ENCODE measurements at places on chromosomes 6 and 20.

- no peak for DNase-seq
Measured at GRCh38 chr6:12909833-12910232, 193.3 kb downstream of the PHACTR1 start.

DNA sequence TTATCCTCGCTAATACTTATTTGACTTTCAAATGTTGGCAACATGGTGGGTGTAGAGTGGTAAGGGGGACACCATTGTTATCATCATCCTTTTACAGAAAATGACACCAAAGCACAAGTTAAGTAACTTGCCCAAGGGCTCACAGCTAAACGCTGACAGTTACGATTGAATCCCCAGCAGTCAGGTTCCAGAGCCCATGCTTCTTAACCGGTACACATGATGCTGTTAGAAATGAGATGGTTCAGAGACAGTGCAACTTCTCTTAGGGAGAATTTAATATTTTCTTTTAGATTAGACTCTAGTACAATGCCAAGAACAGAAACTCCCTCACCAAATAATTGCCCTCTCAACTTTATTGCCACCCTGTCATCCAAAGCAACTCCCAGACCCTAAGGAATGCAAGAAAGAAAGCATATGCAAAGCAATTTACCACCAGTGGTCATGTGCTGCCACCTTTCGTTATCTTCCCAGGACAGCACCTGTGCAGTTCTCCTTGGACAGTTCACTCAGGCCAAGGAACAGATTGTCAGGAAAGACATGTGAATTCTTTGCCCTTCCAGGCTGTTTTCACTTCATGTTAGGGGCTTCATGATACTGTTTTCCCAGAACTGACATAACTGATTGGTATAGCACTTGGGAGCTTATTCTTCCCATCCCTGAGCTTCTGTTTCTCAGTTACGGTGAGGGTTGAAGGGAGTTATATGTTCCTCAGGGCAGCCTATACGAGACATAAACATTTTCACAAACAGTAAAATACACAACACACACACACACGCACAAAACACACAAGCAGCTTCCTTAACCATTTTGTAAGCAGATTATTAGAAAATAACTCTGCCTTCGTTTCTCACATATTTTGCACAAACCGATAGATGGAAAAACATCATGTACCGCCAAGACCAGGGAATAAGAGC, 5.1 kb downstream of the HLA-DMA start:
- DNase-seq, result no peak

DNA sequence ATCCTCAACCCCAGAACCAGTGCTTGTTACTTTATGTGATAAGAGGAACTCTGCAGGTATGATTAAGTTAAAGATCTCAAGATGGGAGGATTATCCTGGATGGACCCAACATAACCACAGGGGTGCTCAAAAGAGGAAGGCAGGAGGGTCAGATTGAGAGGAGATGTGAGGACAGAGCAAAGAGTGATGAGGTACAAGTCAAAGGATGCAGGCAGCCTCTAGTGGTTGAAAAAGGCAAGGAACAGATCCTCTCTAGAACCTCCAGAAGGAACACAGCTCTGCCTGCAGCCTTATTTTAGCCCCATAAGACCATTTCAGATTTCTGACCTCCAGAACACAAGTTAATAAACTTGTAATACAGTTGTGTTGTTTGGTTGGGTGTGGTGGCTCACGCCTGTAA, 41.2 kb downstream of the PDSS2 start:
- DNase-seq, result no peak

GRCh38 chr20:16393836-16394235, 179.4 kb downstream of the KIF16B start:
- DNase-seq, result no peak

DNA sequence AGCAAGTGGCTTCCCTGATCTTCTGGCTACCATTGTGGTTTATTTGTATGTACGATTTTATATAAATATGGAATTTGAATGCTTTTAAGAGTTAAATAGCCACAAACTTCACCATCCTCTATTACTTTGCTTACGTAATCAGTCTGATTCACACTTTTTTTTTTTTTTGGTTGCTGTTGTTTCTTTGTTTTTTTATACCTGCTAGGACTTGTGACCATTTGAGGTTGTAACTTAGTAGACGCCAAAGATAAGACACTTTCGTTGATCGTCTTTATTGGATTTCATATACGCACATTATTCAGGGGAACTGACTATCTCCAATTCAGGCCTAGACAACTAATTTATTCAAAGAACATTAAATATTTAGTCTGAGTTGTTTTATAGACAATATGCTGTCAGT, 559.0 kb downstream of the CBLN4 start:
- no peak for DNase-seq

GRCh38 chr20:38649275-38649891, 47.8 kb downstream of the ARHGAP40 start:
- no peak for DNase-seq

DNA sequence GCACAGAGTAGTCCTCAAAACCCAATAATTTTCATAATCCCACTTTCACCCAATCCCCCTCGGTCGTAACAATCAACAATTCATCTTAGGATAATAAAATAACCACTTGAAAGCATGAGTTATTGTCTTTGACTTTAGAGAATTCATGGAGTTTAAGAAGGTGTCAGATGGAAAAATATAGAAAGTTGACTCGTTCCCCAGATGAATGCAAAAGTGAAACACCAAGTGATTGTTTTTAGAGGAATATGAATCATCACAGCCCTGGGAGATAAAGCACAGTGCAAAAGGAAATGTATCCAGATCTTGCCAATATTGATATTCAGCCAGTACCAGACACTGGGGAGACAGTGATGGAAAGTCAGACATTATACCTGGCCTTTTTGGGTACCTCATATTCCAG, 860.5 kb downstream of the DHX35 start:
- no peak for DNase-seq

DNA sequence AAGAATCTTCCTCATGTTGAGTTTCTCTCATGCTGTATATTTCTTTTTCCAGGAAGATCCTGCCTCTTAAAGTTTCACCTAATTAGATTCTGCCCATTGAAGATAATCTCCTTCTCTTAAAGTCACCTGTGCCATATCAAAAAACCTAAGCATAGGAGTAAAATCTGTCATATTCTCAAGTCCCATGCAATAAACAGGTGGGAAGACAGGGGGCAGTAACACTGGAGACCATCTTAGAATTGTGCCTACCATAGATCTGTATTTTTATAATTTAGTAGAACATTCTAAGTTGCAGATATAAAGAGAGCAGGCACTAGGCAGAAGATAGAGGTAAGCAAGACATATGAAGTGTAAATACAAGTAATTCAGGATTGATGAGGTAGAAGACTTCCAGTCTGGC, 763.5 kb upstream of the MANEA start:
- no peak for DNase-seq

DNA sequence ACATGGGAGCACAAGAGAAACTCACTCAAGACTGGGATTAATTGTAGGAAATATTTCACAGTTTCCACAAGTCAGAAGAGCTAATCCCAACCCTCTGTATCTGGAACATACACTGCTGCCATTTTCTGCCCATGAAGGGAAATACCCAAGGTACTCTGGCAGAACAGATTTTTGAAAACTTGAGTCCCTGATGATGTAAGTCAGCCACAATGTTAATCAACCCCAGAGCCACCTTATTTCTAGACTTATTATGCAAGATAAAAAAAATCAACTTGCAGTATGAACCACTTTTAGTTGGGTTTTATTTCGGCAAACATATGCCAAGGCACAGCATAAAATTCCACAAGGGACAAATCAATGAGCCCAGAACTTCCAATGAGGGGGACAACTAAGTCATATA, 141.5 kb downstream of the LY86 start:
- no peak for DNase-seq

GRCh38 chr20:51368461-51369211, 173.9 kb downstream of the NFATC2 start:
- no peak for DNase-seq

DNA sequence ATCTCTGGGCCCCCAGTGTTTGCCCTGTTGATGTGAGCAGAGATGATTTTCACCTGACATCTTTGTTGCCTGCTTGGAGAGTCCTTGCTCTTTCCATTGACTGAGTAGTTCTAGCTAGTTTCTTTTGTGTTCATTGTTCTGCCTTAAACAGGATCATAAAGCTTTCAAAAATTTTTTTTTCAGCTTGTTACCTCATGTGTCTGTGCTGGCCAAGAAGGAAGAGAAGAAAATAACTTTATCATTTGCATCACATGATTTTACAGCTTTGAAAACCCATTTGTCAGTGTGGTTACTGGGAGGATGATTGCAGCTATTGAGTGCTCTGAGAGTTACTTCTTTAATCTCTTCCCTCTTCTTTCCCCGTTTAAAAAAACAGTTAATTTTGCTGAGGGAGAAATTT, 16.0 kb downstream of the FOXO3 start:
- no peak for DNase-seq

DNA sequence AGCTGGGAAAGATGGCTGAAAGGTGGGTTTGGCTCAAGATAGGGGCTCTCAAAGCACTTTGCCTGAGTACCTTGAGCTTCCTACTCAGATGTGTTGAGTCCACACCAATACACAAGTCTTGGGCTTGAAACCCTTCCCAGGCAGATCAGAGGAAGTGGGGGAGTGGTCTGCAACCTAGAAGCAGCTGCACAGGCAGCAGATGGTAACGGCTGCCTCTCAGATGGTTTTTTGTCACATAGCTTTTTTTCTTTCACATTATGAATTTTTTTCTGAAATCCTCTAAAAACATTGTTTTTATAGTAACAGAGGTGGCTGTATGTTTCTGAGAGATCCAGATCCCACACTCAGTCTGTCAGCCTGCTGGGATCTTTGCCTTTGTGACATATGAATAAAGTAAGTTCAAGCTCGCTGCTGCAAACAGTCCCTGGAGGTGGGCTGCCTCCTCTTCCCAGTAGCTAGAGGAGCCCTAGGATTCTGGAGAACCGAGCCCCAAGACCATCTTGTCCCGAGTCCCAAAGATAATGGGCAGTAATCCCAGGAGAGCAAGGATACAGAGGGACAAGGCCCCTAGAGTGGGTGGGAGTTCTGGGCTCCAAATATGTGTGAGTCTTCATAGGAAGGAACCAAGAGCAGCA, 97.1 kb upstream of the TOP1 start:
- no peak for DNase-seq

GRCh38 chr6:36126553-36127458, 3.5 kb upstream of the MAPK13 start:
- no peak for DNase-seq

- no peak for DNase-seq
Measured at GRCh38 chr20:3195590-3196237, 8.8 kb downstream of the DDRGK1 start.

DNA sequence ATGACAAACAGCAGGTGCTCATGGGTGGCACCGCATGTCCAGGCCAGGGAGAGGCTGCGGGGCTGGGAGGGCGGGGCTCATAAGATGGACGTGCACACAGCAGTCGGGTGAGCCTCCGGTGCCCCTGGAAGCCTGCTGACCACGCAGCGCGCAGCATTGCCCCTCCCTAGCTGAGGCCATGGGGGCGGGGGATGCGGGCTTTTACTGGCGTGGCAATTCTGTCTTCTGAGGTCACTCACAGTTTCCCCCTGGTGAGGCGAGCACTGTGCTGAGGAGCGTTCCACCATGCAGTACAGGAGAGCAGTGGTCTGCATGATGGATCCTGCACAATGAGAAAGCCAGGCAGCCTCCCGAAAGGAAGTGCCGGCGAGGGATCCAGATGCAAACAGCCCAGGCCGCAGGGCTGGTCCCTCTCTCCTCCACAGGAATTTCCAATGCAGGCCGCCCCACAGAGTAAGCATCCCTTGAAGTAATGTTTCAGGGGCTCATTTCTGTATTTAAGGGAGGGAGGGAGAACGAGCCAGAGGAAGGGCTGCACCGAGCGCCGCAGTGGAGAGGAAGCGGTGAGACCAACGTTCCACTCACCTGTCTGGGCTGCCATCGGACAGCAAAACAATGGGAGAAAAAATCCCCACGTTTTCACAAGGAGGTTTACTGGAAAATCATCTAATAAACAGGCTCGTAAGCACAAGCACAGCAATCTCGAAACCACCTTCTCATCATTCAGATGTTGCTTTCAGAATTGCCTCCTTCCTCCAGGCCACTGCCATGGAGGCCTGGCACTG, 56.0 kb downstream of the IRF4 start:
- no peak for DNase-seq

DNA sequence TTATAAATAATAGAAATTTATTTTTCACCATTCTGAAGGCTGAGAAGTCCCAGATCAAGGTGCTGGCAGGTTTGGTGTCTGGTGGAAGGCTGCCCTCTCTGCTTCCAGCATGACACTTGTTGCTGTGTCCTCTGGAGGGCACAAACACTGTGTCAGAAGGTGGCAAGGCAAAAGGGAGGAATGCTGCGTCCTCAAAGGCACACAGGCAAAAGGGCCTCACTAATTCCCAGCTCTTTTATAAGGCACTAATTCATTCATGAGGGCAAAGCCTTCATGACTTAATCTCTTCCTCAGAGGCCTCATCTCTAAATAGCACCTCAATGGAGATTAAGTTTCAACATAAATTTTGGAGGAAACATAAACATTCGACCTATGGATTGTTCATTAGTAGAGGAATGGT, 209.5 kb upstream of the SMLR1 start:
- DNase-seq, result no peak

DNA sequence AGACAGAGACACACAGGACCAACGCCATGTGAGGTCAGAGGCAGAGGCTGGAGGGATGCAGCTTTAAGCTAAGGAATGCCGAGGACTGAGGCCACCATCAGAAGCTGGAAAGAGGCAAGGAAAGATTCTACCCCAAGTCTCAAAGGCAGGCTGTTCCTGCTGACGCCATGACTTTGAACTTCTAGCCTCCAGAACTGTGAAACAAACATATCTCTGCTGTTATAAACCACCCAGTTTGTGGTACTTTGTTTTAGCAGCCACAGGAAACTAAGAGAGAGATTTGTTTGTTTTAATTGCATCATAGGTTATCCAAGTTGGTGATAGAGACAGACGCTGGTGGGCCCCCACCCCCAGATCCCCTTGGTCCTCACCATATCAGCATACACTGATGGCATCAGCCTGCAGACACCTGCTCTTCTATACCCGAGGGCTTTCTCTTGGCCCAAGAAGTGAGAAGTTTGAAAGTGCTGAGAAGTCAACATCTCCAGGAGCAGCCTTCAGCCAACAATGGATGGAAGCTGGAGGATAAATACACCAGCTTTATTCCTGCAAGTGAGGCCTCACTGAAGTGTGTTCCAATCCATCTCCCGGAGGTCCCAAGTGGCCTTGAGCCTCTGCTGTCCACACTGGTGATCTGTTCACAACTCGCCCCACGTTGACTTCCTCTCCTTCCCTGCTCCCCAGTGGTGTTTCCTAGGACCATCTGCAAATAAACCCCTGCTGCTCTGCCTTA, 154.7 kb downstream of the BTBD3 start:
- no peak for DNase-seq

- DNase-seq, result no peak
Measured at GRCh38 chr6:84718038-84718955, 46.1 kb downstream of the TBX18 start.

- no peak for DNase-seq
Measured at GRCh38 chr20:35903843-35904242, 50.5 kb downstream of the SCAND1 start.

GRCh38 chr20:23350904-23351838, 580 bp downstream of the NXT1 start:
- DNase-seq, result no peak

GRCh38 chr6:142008016-142008735, 124.5 kb upstream of the GJE1 start:
- no peak for DNase-seq

All from NCI-H187 treated with DMSO at 0.1 percent for 48 hours (cell line).